ENCODE measurements at places on chromosomes 2 and 18.

- no peak for DNase-seq
Observed at GRCh38 chr2:147076634-147077033, 768.2 kb upstream of the ACVR2A start.

GRCh38 chr2:225457482-225457881 lies 58.0 kb downstream of the NYAP2 start:
- DNase-seq, result no peak

DNA sequence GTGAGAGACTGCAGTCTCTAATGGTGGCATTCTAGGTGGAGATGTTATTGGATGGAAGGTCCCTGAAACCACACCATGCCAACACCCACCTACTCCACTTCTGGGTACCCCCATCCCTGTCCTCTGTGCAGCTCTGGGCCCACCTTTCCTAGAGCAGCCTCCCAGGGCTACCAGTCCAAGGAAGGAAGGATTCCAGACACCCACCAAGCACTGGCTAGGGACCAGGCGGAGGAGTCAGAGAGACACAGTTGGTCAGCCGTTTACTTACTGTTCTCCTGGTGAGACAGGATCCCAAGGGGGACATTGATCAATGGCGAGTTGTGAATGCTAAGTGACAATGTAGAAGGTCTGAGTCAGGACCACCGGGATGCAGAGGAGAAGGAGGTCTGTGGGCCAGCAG lies 151.6 kb downstream of the TTC32 start:
- no peak for DNase-seq

- no peak for DNase-seq
Observed at GRCh38 chr2:86293612-86294011, 43.8 kb downstream of the REEP1 start.

DNA sequence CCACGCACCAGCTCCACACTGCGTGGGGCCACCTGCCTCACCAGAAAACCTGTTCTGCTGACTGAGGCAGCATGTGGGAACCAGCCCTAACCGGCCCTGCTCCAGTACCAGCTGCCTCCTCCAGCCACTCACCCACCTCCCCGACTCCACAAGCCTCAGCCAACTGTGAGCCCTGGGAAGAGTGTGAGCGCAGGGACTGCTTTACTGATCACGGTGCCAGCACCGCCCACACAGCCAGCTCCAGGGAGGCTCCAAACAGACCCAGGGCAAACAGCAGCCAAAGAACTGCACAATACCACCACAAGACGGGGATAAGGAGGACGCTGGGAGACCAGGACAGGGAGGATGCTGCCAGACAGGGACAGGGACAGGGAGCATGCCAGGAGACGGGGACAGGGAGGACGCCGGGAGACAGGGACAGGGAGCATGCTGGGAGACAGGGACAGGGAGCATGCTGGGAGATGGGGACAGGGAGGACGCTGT lies 28.4 kb downstream of the EIPR1 start:
- no peak for DNase-seq

- DNase-seq, result no peak
Observed at GRCh38 chr2:132448771-132449170, 32.2 kb downstream of the GPR39 start.

GRCh38 chr18:56541793-56542192 lies 96.6 kb downstream of the TXNL1 start:
- no peak for DNase-seq

- DNase-seq, result peak; percentile 67
Observed at GRCh38 chr2:43611987-43612894, 16.4 kb upstream of the THADA start.

- no peak for DNase-seq
Observed at GRCh38 chr2:128392207-128392606, 73.5 kb upstream of the HS6ST1 start.

DNA sequence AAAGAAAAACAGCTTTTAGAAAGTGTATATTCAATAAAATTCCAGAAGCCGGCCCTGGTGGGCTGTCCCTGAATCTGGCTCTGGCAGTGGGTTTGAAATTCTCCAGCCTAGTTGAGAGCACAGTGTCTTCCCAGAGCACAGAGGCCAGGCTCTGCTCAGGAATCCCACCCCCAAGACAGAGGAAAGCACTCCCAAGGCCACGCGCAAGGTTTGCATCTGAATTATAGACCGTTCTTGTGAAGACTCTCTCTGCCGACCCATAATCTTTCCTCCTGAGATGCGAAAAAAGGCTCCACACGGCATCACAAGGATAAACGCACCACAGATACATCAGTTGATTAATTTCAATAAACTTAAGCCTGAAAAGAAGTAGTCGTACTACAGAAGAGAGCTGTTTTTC lies 342.2 kb downstream of the CMPK2 start:
- no peak for DNase-seq

DNA sequence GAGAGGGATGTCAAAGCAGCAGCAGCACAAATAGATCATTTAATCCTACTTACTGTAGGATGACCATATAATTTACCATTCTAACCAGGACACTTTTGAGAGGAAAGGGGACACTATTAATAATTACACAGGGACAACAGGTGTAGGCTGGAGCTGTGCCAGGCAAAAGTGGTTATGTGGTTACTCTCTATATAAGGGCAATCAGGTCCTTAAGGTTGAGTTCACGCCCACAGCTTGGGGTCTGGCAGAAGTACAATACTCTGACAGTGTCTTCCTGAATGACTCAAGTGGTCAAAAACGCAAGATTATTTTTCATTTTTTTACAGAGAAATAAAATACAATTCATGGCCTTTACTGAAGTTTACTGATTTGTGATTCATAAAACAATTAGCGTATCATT lies 2.8 kb downstream of the PREPL start:
- DNase-seq, result peak; percentile 48

- no peak for DNase-seq
Observed at GRCh38 chr2:217049422-217049821, 189.6 kb upstream of the TNP1 start.

DNA sequence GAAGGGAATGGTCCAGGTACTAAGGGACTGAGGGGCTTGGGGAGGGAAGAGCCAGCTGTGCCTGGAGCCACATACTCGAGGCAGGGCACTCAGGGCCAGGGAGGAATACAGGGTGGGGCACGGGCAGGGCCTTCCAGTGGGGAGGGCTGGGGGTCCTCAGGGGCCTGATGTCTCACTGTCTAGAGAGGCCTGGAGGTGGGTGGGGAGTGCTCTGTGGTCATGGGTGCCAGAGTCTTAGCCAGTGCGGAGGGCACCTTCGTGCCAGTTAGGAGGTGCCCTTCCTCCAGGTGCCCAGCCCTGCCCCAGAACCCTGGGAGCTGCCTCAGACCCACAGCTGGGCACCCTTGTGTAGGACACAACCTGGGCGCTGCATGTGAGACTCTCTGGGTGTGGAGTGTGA lies 81.2 kb downstream of the SMAD7 start:
- no peak for DNase-seq

- DNase-seq, result no peak
Observed at GRCh38 chr2:218228366-218229090, 11.5 kb downstream of the ARPC2 start.

DNA sequence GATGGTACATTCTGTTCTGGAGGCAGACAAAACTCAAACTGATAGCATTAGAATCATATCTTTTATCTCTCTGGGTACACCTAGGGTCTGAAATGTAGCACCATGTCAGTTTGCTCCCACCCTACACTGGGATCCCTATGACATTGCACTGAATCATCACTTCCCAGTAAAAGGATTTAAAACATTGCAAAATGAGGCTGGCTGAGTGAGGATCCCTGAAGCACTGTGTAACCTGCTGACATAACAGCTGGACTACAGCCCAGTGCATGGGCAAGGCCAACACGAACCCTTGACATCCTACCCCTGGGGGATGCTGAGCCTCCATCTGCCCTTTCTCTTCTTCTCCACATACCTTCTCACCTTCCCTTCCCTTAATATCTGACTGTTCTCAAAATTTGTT lies 253.2 kb downstream of the TTC32 start:
- no peak for DNase-seq

GRCh38 chr2:225317186-225317585 lies 82.3 kb upstream of the NYAP2 start:
- DNase-seq, result no peak

- peak; percentile 49 for DNase-seq
Observed at GRCh38 chr2:237154082-237154638, 68.5 kb downstream of the COPS8 start.

DNA sequence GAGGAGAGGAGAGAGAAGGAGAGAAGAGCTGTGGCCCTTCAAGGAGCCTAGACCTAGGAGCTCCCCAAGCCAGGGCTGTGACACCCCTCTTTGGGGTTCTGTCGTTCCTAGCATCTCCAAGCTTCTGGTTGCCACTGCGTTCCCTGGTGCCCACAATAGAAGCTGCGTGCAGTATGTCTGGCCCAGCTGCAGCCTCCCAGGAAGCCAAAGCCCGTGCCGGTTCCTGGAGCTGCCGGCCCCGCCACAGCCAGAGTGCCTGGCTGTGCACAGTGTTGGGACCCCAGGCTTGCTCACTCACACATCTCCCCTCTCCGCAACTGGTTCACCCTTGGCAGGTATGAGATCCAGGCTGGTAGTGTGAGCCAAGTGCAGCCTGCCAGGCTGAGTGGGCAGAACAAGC lies 367.7 kb upstream of the MC4R start:
- DNase-seq, result no peak

- DNase-seq, result no peak
Observed at GRCh38 chr18:11901826-11902438, 6.2 kb downstream of the MPPE1 start.

DNA sequence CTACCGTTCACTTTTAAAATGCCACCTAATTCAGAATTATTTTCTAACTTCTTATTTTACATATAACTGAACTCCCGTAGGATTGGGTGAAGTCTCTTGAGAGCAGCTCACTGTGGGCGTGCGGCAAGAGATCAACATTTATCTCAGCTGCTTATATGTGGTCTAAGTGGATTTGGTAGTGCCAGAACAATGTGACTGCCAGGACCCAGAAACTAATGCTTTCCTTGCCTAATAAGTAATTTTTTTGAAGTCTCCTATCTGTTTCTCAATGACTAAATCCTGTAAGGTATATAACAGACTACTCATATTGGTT lies 11.2 kb upstream of the NFE2L2 start:
- DNase-seq, result no peak

GRCh38 chr2:214139630-214140284 lies 271.1 kb upstream of the VWC2L start:
- no peak for DNase-seq

DNA sequence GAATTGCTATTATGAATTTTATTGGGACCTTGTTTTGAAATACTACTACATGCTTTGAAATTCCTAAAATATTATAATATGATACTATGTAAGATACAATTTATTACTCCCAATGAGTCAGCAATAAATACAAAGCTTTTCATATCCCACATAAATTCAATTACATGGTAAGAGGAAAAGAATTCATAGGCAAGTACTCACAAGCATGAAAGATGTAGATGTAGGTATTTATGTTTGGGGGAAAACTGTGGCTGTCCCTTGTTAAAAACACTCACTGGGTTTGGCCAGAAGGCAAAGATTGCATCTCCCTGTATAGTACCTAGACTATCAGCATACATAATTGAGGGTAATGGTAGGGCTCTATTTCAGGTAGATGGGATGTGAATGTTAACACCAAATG lies 90.4 kb downstream of the MBD2 start:
- DNase-seq, result no peak

DNA sequence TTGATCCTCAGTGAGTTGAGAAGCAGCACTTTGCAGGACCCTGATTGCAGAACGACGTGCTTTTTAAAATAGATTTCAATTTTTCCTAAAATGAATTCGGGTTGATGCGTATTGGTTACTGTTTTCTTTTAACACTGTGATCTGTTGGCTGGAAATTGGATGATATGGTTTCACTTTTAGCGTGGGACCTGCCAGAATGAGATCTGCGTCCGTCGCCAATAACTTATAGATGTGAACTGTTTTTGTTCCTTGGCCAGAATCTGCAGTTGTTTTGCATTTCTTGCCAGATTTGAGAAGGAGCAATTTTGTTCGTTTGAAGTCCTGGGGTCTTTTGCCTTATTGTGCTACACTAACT lies 703 bp downstream of the UGGT1 start:
- peak; percentile 46 for DNase-seq

- DNase-seq, result no peak
Observed at GRCh38 chr2:42216694-42217093, 47.5 kb downstream of the EML4 start.

DNA sequence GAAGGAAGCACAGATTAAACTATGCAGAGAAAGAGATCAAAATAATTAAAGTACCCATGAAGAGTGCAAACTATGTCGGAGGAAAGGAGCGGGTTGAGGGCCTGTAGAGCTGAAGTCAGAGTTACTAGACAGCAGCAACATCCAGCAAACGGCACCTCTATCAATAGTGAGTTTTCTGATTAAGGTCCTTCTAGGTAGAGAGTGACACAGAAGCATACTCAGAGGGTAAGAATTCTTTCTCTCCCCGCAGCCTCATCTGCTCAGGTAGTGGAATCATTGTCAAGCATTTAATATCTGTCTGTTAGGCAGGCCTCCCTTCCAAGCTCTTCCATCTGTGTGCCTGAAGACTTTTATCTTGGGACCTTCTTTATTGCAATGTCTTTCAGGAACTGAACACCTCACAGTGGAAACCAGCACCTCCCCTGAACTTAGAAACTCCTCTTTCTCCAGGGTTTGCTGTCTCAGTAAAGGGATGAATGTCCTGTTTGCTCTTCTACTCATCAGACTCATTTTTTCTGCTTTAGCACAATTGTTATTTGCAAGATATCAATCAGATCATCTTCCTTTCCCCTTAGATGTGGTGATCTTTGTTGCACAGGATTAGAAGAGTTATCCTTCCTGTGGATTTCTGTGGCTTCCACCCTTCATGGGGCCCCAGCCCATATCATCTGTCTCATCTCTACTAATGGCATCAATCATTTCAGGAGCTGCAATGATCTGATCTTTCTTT lies 28.8 kb downstream of the SP140 start:
- DNase-seq, result peak; percentile 61

DNA sequence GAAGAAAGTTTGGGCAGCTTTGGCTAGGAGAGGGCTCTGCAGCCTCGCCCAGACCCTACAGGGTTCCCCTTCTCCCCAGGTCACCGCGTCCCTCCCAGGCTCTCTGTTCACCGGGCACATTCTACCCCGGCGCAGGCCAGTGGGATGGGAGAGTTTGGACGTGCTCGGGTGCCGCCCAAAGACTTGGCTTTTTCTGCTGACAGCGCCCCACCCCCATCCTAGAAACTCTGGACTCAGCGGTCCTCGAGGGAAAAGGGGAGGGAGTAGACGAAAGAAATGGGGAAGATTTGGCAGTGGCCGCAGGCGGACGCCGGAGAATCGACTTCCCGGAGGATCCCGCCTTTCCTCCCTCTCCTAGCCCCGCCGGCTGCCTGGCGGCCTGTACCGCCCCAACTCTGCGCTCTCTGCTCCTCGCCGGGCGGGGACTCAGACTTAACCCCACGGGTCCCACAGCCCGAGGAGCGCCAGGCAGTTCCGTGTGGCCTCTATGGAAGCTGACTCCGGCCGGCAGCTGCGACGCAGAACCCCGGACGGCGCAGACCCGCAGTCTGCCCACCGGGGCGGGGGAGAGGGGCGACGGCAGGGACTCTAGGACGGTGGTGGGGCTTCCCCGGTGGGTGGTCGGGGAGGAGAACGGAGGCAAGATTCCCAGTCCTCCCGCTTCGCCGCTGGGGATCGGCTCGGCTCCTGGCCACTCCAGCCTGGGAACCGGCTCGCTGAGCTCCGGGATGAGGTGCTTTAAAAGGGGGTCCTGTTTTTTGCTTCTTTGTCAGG lies 863 bp upstream of the SIX2 start:
- DNase-seq, result no peak
